ENCODE measurements at places on chromosomes 13 and 19.

DNA sequence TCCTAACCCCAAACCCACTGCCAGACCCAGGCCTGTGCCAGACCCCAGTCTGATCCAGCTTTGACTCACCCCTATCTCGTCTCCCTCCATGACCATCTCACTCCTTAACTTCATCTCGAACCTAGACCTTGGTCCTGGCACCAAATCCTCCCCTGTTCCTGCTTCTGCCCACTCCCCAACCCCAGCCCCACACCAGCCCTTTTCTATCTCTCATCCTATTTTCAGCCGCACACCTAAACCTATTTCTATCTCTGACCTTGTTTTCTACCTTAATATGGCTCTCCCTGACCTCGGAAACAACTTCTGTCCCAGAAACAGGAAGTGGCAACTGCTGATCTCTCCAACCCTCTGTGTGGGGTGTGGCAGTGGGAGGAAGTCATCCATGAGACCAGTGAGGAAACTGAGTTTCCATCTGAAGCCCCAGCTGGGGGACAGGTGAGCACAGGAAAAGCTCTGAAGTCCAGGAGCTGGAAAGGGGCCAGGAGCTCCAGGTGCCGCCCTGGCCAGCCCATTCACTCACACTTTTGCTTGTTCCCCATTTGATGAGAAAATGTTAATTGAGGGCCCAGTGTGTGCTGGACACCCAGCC is 13.7 kb downstream of the PTH2 start:
- DNase-seq: no peak

GRCh38 chr19:31104451-31104850 is 244.8 kb downstream of the TSHZ3 start:
- no peak for DNase-seq

DNA sequence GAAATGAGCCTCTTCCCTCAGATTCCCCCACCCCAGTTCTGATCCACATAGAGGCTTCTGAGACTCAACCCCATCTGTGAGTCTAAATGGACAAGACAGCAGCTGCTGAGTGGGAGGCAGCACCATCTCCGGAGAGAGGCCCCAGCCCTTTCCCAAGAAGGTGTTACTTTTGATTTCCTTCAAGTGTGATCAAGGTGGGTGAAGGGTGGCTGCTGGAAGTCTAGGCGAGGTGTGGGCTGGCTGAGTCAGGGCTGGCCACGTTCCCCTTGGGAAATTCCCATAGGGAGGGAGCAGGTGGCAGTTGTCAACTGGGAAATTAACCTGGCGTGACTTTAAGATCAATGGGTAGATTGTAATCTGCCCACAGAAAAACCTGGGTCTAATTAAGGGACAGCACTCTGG is 148.0 kb downstream of the FOXO1 start:
- no peak for DNase-seq

DNA sequence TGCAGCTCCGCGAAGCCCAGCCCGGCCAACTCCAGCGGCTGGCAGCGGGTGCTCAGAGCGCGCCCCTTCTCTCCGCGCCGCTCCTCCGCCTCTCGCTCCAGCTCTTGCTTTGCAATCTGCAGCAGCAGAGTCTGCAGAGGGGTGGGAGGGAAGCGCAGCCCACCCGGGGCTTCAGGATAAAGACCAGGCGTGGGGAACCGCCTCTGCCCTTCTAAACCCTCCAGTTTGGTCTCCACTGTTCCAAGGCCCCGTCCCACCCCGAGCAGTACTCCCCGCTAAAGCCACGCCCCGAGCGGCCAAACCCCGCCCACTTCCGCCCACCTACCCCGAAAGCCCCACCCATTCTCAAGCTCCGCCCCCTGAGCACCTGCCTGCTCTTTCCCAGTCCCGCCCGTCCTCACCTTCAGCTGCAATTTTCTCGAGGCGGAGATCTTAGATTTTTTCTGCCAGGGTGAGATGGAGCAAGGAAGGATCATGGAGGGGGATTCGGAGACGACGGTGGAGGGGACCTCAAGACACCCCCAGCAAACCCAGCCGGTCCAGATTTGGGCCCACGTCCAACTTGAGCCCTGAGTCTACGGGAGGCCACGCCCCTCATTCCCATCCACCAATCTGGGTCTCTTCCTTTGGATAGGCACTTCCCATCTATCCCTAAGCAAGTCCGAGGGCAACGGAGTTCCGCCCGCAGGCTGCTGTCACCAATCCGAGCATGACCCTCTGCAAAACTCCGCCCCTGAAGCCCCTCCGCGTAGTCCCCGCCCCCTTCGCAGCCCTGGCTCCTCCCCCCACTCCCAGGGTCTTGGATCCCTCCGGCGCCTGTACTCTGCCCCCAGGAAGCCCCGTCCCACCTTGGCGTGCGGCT is 1.1 kb downstream of the TNNI3 start:
- no peak for DNase-seq

- no peak for DNase-seq
Measured at GRCh38 chr19:5204212-5204611, 136.4 kb downstream of the PTPRS start.

GRCh38 chr19:7650148-7650547 is 13.2 kb downstream of the STXBP2 start:
- DNase-seq: no peak

GRCh38 chr19:2428321-2428690 is 920 bp upstream of the TIMM13 start:
- DNase-seq: no peak
